ENCODE measurements at places on chromosomes 7 and 10.

GRCh38 chr7:51308265-51308664 is 8.3 kb downstream of the COBL start:
- no peak for DNase-seq

- DNase-seq: no peak
These were observed 59.6 kb upstream of the LYZL1 start for GRCh38 chr10:29229258-29229705.

DNA sequence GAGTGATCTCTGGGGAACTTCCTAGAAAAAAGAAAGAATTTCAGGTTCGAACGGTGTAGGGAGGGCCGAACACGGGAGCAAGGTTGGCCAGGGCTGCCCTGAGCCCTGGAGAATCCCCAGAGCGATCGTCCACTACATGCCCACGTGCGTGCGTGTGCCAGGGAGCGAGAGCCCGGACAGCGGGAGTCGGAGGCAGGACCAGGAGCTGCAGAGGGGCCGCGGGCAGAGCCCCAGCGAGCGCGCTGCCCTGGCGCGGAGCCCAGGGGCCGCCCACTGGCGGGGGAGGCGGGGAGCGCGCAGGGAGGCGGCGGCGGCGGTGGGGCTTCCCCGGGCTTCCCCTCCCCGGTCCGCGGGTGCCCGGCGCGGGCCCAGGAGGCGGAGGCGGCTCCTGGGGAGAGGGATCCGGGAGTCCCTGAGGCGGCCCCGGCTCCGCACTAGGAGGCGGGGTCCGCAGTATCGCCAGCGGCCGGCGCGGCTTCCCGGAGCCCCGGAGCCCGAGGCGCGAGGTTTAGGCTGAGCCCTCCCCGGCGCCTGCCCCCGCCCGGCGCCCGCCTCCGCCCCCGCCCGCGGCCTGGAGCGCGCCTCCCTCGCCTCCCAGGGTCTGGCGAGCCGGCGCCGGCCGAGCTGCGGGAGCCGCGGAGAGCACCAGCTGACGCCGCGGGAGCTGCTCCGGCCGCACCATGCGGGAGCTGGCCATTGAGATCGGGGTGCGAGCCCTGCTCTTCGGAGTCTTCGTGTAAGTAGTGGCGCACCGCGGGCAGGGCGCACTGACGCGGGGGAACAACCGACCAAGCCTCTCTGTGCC is at the start of gene PLPP4:
TSS of gene PLPP4 (plus strand) at position 602 of the 805 bp plus-strand sequence. CDS start at position 681, 79 bp downstream.
- DNase-seq: no peak

GRCh38 chr10:51145375-51145774 is 71.1 kb downstream of the PRKG1 start:
- no peak for DNase-seq

DNA sequence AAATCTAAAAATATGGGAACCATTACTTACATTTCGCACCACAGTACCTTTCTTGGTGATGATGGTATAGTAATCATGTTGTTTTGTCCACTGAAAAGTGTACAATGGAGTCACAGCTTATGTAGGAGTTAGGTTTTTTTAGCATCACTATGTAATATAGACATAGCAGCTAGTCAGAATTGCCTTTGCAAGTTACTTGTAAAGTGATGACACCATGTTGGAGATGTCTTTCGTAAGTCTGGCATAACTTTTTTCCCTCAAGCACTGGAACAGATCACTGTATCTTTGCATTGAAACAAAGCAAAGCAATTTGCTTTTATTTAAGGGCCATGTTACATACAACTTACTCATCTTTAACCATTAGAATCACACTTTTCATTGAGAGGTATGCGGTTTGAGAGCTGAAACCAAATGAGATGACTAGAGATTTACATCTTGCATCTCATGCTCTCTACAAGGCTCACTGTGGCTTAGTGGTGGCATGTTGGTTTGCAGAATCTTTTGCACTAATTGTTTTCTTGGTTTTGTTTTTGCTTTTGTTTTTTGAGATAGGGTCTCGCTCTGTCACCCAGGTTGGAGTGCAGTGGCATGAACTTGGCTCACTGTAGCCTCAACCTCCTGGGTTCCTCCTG is 18.3 kb downstream of the UBN2 start:
- no peak for DNase-seq

GRCh38 chr7:7214398-7215347 is 32.3 kb downstream of the C1GALT1 start:
- DNase-seq: no peak

GRCh38 chr7:20404320-20404719 is 73.6 kb downstream of the ITGB8 start:
- no peak for DNase-seq

GRCh38 chr7:142478479-142479220 is 220.8 kb upstream of the PRSS58 start:
- DNase-seq: no peak
